ENCODE measurements at places on chromosomes 1 and 21.

DNA sequence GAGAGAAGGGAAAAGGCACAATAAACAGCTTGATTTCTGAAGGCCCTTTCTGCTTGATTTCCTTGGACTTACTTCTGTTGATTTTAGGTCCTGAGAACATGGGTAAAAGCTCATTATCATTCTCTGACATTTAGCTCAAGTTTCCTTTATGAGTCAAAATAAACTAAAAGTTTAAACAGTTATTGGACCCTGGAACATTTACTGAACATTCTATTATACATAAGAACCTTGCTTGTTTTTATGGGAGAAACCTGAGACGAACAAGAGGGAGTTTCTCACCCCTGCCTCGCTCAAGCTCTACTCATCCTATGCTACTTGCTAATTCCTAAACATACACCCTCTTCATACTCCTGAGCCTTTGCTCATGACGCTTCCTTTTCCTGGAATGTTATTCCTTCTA lies 538.3 kb upstream of the PKN2 start:
- no peak for DNase-seq

GRCh38 chr1:36232212-36233095 lies 8.2 kb downstream of the THRAP3 start:
- no peak for DNase-seq

GRCh38 chr1:81340239-81340638 lies 460.5 kb upstream of the ADGRL2 start:
- no peak for DNase-seq

GRCh38 chr1:19080721-19081120 lies 124.2 kb upstream of the IFFO2 start:
- DNase-seq: no peak

DNA sequence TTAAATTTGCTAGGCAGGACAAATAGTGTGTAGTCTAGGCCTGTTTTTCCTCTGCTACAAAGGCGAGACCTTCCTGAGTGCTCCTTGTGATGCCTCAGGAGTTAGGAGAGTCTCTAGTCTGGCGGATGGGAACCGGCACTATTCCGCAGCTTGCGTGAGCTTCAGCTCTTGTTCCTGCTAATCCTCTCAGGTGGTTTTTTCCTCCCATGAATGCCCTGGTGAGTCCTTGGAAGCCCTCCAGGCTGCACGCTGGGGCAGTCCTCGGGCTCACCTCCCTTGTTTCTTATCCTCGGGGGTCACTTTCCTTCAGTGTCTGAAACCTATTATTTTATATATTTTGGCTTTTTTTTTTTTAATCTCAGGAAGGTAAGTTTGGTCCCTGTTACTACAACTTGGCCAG lies 28.2 kb downstream of the UTS2 start:
- no peak for DNase-seq

- no peak for DNase-seq
Observed at GRCh38 chr1:29963946-29964345, 727.6 kb downstream of the PTPRU start.
